ENCODE measurements at places on chromosomes 12 and 14.
A peak's percentile ranks its signal among the peaks of the same experiment; 100 is the strongest.

DNA sequence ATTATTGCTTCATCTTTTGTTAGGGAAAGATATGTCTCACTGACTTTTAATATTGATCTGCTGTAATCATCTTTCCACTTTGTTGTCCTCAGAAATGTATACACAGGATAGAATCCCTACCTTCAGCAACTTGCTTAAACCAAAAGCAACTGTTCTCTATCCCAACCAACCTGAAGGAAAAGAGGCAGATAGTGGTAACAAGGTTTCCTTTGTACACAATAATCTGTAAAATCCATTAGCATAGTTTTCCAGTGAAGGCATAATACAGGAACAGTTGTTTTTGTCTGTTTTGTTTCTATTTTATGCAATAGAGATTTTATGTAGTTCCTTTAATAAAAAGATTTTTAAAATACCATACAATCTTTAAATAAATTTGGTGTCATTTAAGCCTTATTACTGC lies 170.5 kb downstream of the PIK3C2G start:
- no peak for DNase-seq

- no peak for DNase-seq
Observed at GRCh38 chr12:1529862-1530591, 64.4 kb downstream of the FBXL14 start.

GRCh38 chr12:15942475-15942874 lies 31.3 kb downstream of the DERA start:
- no peak for DNase-seq

GRCh38 chr12:113152835-113153814 lies 3.6 kb downstream of the CFAP73 start:
- DNase-seq = peak; percentile 67

GRCh38 chr14:99030454-99030853 lies 241.5 kb downstream of the BCL11B start:
- DNase-seq = no peak

GRCh38 chr12:45773747-45774146 lies 44.2 kb downstream of the ARID2 start:
- DNase-seq = no peak

DNA sequence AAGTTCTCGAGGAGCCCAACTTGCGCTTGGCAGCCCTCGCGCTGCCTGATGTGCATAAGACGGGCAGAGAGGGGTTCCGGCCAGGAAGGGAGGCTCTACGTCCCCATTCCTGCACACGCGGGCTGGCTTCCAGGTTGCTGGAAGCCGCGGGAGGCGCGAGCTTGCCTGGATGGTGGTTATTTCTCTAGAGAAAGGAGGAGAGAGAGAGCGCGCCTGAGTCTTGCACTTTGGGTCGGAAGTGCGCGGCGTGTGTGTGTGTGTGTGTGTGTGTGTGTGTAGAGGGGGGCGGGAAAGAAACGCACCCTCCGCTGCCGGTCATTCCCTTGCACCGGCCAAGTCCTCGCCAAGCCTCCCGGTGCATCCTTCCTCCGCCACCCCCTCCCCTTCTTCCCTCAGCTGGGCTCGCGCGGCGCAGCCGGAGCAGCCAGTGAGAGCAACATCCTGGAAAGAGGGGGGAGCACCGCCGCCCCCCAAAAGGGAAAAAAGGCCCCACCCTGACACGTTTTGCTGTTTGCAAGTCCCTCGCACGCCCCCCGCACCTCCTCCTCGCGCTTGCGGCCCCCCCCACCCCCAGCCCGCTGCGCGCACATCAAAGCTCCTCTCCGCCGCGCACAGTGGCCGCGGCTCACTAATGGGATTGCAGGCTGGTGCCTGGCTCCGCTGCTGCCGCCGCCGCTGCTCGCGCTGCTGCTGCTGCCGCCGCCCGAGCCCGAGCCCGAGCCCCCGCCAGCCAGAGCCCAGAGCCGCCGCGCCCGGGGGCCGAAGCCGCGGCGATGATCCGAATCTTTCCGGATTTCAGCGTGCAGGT lies 4.4 kb upstream of the NPAS3 start:
- DNase-seq = no peak

DNA sequence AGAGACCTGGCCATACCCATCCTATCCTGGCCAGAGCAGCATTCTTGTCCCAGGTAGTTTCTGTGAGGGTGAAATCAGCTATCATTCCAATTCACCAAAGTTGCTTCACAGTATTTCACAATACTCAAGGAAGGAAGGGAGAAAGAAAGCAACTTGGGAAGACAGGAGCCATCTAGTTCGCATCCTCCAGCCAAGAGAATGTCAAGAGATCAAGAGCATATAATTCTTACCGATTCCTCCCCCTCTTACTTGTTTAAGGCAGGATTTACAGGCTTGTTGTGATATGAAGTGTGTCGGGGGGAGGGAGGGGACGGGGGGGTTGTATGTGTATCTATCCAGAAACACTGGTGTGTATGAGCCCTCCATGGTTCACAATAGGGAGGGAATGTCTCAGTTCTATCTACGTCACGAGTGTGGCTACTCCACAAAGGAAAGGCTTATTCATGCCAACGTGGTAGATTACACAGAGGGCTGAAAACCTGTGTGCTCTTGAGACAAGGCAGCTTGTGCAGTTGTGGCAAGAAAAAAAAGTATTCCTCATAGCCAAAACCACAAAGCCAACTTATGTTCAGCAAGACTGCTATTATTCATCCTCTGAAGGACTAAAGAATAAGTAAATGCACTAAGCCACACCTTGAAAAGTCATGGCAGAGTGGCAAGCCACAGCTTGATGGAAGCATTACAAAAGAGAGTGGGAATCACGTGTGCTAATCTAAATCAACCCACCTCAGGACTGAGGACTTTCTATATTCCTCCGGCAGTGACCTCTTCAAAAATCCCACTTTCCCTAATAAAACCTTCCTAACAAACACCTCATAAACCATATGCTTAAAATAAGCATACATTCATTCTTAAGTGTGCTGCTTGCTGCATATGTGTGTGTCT lies 35.0 kb downstream of the CORO1C start:
- peak; percentile 29 for DNase-seq

- DNase-seq = no peak
Observed at GRCh38 chr14:99425272-99425681, 55.4 kb downstream of the SETD3 start.

- no peak for DNase-seq
Observed at GRCh38 chr14:83260751-83261150, 1727.1 kb upstream of the SEL1L start.

DNA sequence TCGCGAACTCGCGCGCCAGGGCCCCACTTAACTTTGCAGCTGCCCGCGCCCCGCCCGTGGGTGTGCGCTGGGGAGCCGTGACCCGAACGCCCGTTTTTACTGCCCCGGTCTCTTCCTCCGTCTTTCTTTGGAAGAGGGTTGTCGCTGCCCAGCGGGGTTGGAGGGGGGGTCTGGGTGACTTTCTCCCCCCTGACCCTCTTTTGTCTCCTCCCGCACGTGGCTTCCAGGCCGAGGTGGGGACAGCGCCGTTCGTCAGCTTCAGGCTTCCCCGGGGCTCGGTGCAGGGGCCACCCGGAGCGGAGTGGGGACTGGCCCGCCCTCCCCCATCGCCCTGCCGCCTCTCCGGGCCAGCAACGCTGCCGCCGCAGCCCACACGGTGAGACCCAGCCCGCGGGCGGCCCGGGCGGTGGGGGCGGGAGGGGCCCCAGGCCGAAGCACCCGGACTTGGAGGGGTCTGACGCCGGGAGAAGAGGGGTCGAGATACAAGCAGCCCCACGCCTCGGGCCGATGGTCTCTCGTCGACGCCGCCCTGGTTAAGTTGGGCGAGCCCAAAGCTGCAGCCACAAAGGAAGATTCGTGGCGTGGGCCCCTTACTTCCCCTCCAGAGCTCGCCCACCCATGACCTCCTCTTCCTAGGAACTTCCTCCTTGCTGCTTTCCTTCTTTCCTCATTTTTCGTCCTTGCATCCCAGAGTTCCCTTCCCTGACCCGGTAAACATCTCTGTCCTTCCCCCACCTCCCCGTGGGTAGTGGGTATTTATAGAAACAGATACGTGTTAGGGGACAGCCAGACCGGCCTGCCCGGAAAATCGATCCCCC lies 1.2 kb downstream of the DYRK2 start:
- no peak for DNase-seq

- DNase-seq = no peak
Observed at GRCh38 chr12:94732367-94732990, 82.1 kb upstream of the TMCC3 start.

DNA sequence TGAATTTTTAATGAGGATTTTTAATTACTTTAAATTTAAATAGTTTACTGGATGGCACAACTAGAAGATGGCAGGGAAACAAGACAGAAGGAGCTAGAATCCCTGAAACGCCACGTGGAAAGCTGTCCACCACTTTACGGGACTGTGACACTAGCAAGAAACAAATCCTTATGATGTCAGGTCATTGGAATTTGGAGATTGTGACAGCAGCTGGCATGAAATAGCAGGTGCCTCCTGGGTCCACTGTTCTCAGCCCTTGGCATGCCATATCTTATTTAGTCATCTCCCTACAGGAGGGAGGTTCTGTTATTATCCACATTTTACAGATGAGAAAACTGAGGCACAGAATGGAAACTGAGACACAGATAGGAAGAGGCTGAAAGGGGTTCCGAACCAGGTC lies 113.8 kb downstream of the BCL11B start:
- DNase-seq = no peak

- no peak for DNase-seq
Observed at GRCh38 chr14:88379706-88380343, 5.6 kb upstream of the SPATA7 start.

DNA sequence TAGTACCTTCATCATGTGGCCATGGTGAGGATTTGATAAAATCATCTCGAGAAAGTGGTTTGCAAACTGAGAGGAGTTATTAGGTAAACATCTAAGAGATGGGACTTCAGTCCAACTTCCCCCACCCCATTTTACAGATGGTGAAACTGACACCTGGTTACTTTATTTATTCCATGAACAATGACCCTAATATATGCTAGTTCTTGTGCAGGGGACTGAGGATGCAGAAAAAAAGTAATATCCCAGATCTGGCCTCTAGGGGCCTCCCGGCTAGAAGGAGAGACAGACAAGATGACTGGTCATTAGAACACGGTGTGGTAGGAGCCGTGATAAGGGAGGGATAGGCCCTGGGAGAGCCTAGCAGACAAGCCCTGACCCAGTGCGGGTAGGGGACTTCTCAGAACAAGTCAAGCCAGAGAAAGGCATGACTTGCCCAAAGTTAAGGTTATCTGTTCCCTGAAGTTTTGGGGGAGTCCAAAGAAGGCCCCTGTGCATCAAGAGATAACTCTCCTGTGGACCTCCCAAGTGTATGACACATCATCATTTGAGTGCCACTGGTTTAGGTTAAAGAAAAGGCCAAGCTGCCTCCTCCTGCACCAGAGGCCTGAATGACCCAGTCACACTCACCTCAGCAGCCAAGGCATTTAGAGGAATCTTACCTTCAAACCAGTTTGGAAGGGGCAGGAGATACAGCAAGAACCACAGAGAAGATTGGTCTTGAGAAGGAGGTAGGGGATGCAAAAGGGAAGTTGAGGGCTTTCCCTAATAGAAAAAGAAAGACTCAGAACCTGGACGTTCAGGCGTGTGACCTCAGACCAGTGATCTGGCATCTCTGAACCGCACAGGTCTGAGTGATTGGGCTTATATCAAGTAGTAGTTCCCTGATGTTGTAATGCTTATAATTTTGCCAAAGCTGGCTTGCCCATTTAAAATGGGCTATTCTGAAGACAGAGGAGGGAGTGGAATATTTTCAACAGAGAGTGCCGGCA lies 1.6 kb downstream of the CMKLR1 start:
- DNase-seq = no peak

GRCh38 chr12:27504507-27504906 lies 19.5 kb upstream of the PPFIBP1 start:
- DNase-seq = no peak

- peak; percentile 9 for DNase-seq
Observed at GRCh38 chr12:131636266-131636665, 74.6 kb upstream of the SFSWAP start.

GRCh38 chr12:11991604-11992003 lies 79.1 kb upstream of the BCL2L14 start:
- DNase-seq = no peak

DNA sequence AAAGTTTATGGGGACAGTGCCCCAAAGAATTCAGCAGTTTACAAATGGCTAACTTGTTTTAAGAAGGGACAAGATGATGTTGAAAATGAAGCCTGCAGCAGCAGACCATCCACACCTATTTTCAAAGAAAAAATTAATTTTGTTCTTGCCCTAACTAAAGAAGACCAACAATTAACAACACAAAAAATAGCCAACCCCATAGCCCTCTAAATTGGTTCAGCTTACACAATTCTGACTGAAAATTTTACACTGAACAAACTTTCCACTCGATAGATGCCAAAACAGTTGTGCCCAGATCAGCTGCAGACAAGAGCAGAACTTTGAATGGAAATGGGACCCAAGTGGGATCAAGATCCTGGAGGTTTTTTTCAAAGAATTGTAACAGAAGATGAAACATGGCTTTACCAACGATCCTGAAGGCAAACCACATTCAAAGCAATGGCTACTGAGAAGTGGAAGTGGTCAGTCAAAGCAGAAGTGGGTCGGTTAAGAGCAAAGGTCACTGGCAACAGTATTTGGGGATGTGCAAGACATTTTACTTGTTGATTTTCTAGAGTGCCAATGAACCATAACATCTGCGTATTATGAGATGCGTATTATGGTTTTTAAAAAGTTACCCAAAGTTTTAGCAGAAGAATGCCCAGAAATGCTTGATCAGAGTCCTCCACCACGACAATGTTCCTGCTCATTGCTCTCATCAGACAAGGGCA lies 30.0 kb downstream of the SLC39A9 start:
- DNase-seq = peak; percentile 19

DNA sequence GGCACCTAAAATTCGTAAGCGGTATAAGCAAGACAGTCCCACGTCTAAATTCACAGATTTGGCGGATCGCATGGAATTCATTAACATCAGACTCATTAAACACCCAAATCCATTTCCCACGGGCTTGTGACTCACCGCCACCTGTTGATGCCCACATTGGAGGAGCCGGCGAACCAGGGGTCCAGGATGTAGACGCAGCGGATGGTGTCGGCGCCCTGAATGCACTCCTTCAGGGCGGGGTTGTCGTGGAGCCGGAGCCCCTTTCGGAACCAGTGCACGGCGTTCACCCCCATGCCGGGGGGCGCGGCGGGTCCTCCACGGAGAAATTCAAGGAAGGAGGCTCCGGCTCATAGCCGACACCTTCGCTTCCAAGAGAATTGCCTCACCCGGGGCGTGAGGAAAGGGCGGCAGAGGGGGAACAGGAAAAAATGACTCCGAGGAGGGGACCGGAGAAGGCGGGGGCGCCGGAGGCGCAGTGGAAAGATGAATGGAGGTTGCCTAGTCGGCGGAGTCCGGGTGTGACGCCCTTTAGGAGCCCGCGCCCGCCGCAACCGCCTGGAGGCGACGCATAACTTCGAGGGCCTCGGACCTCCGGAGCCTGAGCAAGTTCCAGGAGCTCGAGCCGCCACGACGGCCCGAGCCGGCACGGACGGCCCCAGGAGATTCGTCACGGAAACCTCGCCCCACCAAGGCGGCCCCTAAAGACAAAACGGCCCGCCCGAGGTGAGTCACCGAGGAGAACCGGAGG lies 506 bp downstream of the CRY1 start:
- DNase-seq = peak; percentile 66

DNA sequence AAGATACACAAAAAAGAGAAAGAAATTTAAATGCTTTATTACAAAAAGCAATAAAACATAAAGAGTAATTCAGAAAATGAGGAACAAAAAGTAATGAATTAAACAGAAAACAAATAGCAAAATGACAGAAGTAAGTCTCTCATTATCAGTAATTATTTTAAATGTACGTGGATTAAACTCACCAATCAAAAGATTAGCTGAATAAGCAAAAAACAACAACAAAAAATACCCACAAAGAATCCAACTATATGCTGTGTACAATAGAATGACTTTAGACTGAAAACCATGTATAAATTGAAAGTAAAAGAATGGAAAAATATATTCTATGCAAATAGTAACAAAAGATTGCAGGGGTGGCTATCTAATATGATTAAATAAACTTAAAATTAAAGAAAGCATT lies 1006.8 kb downstream of the SLC16A7 start:
- no peak for DNase-seq

- DNase-seq = no peak
Observed at GRCh38 chr12:5827591-5827990, 117.5 kb downstream of the ANO2 start.

Data from CD4-positive, alpha-beta T cell treated with Interleukin-15 for 1 hour (primary cell).